ENCODE measurements at places on chromosomes 3 and 15.

DNA sequence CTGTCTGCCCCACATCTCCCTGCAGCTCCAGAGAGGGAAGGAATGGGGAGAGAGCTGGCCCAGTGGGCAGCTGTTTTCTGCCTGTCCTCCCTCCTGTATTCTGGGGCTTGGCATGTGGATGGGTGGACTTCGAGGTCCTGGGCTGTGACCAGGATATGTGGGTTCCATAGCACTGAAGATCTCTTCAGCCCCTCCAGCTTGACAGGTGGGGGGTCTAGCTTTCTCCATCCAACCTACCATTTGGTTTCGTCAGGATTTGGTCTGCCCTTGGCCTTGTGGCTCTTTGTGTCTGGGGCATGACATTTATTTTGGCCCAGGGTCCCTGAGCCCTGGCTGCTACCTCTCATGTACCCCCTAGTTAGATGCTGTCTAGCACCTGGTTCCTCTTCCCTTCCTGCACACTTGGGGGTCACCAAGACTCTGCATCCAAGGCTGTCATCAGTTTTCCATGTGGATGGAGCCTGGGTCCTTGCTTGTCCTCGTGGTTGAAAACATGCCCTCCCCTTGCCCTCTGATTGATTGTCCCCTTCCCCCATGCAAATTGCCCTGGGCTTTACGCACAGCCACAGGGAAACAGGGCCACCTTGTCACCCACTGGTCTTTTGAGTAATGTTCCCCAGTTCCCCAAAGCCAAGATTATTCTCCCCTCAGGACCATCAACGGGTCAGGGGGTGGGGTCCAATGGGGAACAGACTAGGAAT lies 3.2 kb downstream of the EPHB3 start:
- DNase-seq = no peak

- DNase-seq = no peak
These were observed 460.3 kb upstream of the WNT5A start for GRCh38 chr3:55947406-55947805.

DNA sequence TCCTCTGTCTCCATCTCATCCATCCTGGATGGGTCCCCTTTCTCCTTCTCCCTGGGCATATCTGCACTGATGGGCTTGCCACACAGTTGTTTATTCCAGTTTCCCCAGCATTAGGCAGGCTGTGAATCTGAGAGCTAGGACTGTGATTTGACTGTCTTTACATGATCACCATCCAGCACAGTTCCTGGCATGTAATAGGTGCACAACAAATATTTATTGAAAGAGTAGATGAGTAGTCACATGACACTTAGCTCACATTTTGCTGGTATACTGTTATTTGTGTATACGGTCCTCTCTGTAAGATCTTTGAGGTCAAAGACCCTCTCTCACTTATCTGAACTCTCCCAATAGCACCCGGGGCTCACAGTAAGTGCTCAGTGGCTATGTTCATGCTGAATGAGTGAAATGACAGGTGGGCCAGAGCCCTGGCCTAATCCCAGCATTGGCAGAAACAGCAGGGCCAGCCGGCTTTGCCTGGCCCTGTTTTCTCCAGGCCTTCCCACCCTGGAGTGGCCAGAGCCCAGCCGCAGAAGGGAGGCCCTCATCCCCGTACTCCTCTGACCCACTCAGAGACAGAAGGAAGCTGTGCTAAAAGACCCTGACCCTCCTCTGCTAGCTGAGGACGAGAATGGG lies 16.2 kb upstream of the BAHD1 start:
- DNase-seq = no peak

GRCh38 chr3:18556503-18557135 lies 131.5 kb upstream of the SATB1 start:
- peak; percentile 86 for DNase-seq

Data from stimulated activated CD4-positive, alpha-beta T cell treated with anti-CD3 and anti-CD28 coated beads, Interleukin-4, amount 100 ng/mL, for 24 hours (primary cell).